ENCODE measurements at places on chromosomes 7 and 10.
A peak's percentile ranks its signal among the peaks of the same experiment; 100 is the strongest.

DNA sequence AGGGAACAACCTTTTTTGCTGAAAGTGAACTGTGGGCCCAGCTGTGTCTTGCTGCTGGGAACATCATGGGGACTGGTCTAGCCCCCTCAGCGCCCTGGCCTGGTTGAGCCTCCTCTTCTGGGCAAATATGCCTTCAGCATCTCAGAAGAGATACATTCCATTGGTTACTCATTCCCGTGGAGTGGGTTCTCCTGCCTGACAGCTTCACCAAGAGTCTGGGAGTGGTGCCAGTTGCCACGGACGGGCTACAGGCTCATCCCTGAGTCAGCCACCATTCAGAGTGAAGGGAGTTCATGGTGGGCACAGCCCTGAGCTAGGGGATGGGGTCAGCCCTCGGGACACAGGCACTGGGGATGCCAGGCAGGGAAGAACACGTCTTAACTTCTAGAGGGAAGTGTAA is 81.9 kb downstream of the RAMP3 start:
- DNase-seq, result peak; percentile 79

GRCh38 chr10:15660990-15661389 is 58.7 kb downstream of the ITGA8 start:
- no peak for DNase-seq

DNA sequence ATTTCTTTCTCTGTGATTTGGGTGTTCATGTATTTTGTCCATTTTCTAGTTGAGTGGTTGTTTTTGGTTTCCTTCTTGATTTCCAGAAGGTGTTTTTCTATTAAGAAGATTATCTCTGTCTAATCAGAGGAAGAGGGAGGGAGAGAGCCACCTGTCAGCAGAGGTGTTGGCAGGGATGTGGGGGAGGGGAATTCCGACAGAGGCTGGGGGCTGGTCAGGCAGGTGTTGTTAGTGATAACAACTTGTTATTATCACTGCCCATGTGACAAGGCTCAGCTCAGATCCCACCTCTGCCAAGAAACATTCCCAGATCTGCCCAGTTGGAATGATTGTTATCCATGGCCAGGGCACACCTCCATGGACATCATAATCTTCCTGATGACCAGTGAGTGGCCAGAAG is 293.4 kb downstream of the GFRA1 start:
- DNase-seq, result no peak

GRCh38 chr10:94361171-94361794 is 1.5 kb downstream of the NOC3L start:
- DNase-seq, result no peak

DNA sequence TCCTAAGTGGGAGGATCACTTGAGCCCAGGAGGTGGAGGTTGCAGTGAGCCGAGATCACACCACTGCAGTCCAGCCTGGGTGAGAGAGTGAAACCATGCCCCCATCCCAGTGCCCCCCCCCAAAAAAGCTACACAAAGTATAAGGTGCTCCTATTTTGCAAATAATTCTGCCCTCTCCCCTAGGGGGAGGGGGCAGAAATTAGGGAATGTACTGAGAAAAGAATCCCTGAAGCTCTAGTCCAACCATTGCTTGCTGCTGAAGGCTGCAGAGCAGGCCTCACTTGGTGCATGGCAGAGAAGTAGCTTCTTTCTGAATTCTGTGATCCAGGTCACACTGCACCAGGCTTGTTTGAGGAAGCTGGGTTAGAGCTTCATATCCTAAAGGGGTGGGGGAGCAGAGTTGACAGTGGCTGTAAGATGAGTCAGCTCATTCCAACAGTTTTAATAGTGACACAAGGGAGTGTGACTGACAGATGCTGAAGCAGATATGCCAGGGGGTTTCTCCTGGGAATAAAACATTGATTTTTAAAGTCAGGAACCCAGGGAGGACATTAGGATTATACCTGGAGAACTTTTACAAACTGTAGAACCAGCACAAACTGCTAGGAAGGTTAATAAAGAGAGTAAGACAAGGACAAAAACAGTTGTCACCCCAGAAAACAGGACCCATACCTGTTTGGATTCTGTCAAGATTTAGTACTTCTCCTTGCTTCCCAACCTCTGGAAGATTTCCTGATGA is 32.8 kb upstream of the STRIP2 start:
- DNase-seq, result peak; percentile 9
